ENCODE measurements at places on chromosomes 1 and 21.

- no peak for DNase-seq
Measured at GRCh38 chr1:92536211-92536979, 49.7 kb upstream of the GFI1 start.

GRCh38 chr1:101075926-101076325 lies 50.3 kb upstream of the DPH5 start:
- DNase-seq = no peak

- DNase-seq = no peak
Measured at GRCh38 chr1:229230893-229231753, 39.8 kb upstream of the RAB4A start.

GRCh38 chr1:246308533-246309075 lies 198.5 kb downstream of the SMYD3 start:
- no peak for DNase-seq

GRCh38 chr1:219330669-219331068 lies 157.0 kb downstream of the LYPLAL1 start:
- DNase-seq = no peak

- DNase-seq = no peak
Measured at GRCh38 chr1:82565146-82565545, 764.4 kb downstream of the ADGRL2 start.

DNA sequence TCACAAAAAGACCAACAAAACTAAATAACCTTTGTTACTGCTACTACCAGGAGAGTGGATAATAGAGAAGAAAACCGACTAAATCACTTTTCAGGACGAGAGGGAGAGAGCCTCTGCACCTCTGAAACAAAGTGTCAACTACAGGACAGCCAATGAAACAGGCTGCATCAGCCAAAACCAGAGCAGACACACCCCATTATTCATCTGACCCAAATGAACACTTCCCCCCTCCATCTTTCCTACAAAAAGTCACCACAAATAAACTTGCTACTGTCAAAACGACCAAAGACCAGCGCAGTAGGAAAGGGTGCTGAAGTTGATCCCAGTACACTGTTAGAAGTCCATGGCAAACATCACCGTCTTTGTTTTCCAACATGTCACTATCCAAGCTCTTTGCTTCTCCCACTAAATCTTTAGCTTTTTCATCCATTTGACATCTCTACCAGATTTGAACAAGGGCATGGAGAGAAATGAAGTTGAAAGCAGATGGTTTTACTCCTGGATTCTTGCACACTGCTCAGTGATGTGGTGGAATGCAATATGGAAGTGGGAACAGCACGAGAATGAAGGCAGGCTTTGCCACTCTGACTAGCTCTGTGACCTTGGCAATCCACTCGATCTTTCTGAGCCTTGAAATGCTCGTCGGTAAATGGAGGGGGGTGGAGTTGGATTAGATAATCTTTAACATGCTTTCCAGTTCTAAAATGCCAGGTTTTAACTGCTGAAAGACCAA lies 20.5 kb downstream of the DSTYK start:
- peak; percentile 35 for DNase-seq

- no peak for DNase-seq
Measured at GRCh38 chr1:10787286-10787685, 9.2 kb downstream of the CASZ1 start.
